ENCODE measurements at places on chromosomes 7 and 10.

- peak; percentile 27 for DNase-seq
These were observed 1.8 kb downstream of the PFKP start for GRCh38 chr10:3068968-3069737.

GRCh38 chr7:135428879-135429278 lies 81.0 kb downstream of the CNOT4 start:
- no peak for DNase-seq

DNA sequence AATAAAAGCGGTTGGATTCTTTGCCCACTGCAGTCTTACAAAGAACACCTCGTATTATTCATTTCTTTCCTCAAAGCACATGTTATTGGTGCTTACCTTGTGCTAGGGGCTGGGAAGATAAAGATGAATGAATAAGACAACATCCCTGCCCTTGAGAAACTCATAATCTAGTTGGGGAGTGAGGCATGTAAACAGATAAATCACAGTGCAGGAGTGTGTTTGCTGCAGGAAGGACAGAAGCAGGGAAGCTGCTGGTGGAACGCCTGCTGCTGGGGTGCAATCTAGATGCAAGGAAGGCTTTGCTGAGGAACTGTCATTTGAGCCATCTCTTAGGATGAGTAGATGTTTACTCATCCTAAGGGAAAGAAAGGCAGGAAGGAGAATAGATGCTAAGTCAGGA lies 135.6 kb downstream of the TMEM178B start:
- DNase-seq = no peak

DNA sequence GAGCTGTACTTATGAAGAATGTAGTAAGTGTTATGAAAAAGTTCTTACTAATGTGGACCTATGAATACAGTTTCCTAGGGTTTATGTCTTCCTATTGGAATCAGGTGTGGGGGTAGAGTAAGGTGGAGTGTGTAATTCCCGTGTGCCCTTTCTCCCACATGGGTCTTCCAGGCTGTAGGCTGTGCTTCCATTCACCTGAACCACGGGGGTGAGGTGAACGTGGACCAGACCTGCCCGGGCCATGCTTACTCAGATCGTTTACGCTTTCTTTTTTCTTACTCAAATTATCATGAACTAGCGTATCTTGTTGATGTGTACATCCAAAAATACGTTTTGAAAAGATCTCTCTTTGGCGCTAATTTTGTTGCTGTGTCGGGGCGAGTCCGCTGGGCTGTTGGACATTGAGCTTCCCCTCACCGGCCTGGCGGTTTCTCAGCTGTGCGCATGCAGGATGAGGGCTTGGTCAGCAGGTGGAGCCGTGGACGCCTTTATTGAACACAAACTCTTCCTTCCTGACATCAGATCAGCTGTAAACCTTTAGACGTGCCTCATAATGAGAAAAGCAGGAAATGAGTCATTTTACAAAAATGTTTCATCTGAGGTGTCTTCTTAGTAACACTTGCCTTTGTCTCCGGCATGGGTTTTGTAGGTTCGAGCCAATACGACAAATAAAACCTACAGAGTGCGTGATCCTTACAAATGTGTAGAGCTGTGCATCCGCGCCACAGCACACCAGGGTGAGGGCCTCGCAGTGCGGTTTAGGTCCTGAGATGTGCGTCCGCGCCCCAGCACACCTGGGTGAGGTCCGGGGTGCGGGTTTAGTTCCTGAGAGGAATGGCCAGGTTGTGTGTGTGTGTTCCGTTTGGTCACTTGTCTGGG lies 53.8 kb downstream of the WDR37 start:
- DNase-seq = peak; percentile 19

DNA sequence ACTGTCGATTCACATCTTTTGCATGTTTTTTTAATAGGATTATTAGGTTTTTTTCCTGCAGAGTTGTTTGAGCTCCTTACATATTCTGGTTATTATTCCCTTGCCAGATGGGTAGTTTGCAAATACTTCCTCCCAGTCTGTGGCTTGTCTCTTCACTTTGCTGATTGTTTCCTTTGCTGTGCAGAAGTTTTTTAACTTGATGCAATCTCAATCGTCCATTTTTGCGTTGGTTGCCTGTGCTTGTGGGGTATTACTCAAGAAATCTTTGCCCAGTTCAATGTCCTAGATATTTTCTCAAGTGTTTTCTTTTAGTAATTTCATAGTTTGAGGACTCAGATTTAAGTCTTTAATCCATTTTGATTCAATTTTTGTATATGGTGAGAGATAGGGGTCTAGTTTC lies 95.4 kb downstream of the TBXAS1 start:
- DNase-seq = no peak

DNA sequence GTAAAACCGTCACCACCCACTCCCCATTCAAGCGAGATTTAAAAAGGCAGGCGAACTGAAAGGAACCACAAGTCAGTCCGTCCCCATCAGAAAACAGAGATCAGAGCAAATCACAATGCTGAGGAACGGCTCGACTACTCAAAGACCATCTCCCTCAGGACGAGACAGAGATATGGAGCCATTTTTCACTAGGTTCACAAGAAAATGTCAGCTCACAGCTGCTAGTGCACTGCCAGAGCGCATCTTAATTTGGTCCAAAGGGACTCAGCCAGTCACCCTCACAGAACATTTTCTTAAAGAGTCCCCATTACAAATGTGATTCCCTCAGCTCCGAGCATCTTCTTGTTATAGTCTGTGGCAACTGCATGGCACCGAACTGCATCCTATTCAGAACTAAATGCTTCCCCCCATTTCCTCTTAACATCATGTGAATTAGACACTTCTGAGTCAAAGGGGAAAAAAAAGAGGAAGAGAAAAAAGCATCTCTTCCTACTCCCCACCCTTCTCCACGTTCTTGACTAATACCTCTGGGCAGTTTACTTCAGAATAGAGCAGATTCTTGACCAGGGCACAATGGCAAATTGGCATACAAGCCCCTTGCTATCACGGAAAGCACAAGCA lies 683.9 kb downstream of the MAGI2 start:
- no peak for DNase-seq

DNA sequence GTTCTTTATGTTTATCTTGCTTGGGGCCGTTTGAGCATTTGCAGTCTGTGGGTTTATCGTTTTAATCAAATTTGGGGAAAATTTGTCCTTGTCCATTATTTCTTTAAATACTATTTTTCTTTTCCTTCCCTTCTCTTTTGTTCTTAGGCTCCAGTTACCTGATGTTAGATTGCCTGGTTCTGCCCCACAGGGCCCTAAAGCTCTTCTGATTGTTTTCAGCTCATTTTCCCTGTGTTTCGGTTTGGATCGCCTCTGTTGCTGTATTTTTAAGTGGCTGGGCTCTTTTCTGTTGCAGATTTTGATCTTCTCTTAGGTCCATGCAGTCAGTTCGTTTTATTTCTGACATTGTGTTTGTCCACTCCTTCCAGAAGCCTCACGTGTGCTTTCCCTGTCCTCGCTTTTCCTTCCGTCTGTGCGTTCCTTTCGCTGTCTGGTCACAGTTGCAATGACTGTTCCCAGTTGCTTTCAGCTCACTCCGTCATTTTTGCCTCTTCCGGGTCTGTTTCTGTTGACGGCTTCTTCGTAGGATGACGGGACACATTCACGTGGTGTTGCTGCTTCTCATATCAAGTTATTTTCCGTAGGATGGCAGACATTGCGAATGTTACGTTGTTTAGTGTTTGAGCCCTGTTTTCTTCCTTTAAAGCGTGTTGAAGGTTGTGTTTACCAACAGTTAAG lies 111.4 kb downstream of the INPP5A start:
- no peak for DNase-seq

- DNase-seq = no peak
These were observed 42.3 kb upstream of the MDFIC start for GRCh38 chr7:114879554-114879953.

GRCh38 chr7:116339564-116339963 lies 129.2 kb downstream of the TES start:
- no peak for DNase-seq

DNA sequence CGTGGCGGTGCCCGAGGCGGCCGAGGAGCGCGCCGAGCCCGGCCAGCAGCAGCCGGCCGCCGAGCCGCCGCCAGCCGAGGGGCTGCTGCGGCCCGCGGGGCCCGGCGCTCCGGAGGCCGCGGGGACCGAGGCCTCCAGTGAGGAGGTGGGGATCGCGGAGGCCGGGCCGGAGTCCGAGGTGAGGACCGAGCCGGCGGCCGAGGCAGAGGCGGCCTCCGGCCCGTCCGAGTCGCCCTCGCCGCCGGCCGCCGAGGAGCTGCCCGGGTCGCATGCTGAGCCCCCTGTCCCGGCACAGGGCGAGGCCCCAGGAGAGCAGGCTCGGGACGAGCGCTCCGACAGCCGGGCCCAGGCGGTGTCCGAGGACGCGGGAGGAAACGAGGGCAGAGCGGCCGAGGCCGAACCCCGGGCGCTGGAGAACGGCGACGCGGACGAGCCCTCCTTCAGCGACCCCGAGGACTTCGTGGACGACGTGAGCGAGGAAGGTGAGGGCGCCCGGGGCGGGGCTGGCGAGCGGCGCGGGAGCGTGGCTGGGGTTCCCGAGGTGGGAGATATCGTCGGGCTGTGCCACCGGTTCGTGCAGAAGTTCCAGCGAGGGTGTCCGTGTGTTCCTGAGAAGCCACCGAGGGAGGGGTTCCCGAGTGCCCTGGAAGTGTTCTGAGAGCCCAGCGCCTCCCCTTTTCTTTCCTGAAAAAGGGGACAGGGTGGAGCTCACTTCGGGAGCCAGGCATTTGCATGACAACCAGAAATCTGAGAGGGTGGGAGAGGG lies 495 bp downstream of the EIF3B start:
- no peak for DNase-seq

DNA sequence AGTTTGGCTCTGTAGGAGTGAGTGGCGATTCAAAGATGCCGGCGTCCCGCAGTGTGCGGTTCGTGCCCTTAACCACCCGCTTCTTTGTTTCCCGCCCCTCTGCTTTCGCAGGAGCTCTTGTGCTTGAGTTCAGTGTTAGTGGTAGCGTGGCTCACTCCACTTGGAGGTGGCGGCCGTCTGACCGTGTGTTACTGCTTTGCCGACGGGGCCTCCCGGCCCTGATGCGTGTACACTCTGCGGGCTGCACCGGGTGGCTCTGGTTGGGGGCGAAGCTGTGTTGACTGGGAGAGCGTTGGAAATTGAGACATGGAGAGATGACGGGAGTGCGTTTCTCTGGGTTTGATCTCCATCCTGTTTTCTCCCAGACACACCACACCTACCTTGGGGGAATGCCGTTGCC lies 31.4 kb downstream of the SHH start:
- no peak for DNase-seq

Measured in NCI-H446 (cell line).